DMS 273 treated with DMSO at 0.1 percent for 48 hours (cell line): ENCODE measurements at places on chromosomes 11 and 22.

DNA sequence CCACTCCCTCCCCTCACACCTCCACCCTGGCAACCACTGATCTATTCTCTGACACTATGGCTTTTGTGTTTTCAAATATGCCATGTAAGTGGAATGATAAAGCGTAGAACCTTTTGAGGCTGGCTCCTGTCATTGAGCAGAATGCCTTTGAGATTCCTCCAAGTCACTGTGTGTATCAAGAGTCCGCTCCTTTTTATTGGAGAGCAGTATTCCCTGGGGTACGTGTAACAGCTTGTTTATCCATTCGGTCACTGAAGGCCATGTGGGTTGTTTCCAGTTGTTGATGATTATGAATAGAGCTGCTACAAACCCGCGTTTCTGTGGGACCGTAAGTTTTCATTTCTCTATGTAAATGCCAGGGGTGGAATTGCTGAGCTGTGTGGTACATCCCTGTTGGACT, 10.3 kb downstream of the TP53I11 start:
- DNase-seq = no peak

- no peak for DNase-seq
Observed at GRCh38 chr22:24423519-24424000, 3.8 kb upstream of the ADORA2A start.

GRCh38 chr11:37963440-37963839, 1365.4 kb upstream of the RAG2 start:
- DNase-seq = no peak

DNA sequence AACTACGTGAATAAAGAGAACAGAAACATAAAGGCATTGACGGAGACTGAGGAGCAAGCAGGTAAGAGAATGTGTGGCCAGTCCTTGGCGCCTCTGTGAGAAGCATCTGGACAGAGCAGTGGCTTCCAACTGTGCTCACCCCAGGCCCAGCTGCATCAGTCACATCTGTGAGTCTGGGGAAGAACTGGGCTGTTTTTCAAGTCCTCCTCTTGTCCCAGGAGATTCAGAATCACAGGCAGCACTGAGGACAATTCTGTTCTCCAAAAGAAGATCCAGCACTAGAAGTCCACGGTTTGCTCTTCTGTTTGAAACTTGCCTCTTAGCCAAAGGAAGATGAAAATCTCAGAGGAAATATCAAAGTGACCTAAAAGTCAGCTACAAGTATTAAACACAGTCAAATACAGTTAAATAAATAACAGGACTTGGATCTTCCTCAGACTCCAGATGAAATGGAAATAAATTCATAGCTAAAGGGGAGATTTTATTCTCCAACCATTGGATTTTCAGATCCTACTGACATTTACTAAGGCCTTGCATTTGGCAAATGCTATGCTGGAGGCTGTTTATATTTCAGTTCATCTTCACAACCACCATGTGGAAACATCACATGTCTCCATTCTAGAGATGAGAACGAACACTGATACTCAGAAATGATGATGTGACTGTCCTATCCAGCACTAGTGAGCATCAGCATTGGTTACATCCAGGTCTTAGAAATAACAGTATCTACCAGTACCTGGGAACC, 14.1 kb downstream of the FAM181B start:
- no peak for DNase-seq

GRCh38 chr11:102994105-102994504, 38.6 kb upstream of the MMP13 start:
- DNase-seq = no peak

- DNase-seq = no peak
Observed at GRCh38 chr11:44750551-44751465, 24.0 kb downstream of the TSPAN18 start.

DNA sequence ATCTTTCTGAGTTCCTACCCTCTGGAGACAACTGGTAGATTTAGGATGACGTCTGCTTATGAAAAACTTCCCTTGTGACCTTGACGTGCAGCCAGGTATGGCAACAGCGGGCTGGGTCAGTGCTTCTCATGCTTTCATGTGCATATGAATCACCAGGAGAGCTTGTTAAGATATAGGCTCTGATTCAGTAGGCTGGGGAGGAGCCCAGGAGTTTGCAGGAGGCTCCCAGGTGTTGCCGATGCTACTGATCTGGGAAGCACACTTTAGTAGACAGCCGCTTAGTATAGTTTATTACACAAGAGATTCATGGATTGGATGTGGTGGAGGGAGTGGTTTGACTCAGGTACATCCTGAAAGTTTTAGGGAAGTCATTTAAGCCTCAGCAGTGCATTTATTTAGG, 23.8 kb downstream of the DIXDC1 start:
- no peak for DNase-seq

DNA sequence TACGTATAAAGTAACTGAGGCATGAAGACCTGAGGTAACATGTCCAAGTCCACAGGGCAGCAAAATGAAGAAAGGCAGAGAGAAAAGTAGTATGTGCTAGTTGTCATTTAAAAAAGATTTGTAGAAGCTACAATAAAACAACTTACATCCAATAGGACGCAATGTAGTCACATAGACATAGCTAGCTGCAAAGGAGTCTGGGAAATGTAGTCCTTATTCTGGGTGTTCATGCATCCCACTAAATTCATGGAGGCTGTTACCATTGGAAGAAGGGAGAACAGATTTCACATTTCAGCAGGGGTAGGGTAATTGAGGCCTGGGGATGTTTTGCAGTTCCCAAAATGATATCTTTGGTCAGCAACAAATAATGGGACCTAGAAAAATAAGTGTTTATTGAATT, 571.4 kb downstream of the MIAT start:
- no peak for DNase-seq

- DNase-seq = no peak
Observed at GRCh38 chr11:117805045-117805444, 8.0 kb upstream of the DSCAML1 start.

GRCh38 chr11:108733479-108734116, 68.7 kb downstream of the DDX10 start:
- no peak for DNase-seq

DNA sequence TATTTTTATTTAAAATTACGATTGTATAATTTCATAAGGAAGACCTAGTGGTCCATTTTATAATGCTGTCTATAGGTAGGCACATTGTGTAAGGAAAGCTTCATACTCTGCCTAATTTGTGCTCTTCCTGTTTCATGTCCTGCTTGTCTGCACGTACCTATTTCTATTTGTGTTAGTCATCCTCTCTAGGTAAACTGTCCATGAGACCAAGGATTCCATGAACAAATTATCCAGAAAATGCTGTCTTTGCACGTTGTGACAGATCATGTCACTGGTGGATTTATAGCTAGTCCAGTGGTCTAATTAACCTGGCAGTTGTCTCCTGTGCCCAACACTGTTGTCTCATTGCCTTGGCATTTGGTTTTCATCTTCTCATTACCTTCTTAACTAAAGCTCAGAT, 44.7 kb downstream of the DNAJC24 start:
- DNase-seq = no peak

GRCh38 chr22:45518580-45518991, 15.9 kb downstream of the FBLN1 start:
- no peak for DNase-seq
